ENCODE measurements at places on chromosomes 11 and 22.

DNA sequence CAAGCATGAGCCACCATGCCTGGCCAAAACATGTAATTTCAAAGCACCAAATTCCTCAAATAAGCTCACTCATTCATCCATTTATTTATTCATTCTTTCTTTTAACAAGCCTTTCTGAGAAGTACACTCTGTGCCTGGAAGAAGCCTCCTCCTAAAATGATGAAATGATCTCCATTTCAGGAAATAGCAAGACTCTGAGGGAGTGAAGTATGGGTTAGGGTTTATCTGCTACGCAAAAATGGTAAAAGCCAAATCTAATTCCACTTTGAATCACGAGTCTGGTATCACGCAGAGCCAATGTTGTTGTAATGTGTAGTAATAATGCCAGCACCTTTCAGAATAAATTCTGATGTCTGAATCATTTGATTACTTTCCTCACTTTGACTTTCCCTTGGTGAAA lies 1041.8 kb downstream of the LRRC4C start:
- no peak for DNase-seq

GRCh38 chr11:64086258-64087123 lies 50.8 kb downstream of the FLRT1 start:
- no peak for DNase-seq

DNA sequence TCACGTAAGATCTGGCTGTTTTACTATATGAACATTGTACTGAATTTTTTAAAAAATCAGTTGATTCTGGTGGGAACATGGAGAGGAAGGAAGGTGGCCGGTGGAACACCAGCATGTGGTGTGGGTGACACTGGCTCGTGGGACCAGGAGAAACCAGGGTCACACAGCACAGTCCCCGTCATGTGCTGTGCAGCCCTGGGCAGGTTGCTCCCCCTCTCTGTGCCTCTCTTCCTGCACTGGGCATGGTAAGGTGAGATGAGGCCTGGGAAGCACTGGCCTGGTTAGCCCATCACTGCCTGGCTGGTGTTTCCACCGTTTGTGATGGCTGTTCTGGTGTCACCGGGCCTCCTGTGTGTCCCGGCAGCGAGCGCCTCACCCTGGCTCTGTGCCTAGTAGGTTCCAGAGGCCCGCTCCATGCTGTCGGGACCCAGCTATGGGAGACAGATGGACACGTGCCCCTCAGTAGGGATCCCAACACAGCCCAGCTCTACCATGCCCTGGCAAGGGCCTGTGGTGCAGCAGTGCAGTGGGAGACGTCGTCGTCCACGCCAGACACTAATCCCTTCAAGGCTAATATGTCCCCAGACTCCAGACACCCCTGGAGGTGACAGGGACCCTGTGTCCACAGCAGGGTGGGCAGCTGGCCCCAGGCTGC lies 88.2 kb upstream of the LINC01488 start:
- DNase-seq = no peak

GRCh38 chr11:2443881-2444820 lies at the start of gene TRPM5:
Gene TRPM5 (minus strand): TSS chr11:2444514. CDS start chr11:2423036, 21,478 bp downstream.
- DNase-seq = peak; percentile 54

DNA sequence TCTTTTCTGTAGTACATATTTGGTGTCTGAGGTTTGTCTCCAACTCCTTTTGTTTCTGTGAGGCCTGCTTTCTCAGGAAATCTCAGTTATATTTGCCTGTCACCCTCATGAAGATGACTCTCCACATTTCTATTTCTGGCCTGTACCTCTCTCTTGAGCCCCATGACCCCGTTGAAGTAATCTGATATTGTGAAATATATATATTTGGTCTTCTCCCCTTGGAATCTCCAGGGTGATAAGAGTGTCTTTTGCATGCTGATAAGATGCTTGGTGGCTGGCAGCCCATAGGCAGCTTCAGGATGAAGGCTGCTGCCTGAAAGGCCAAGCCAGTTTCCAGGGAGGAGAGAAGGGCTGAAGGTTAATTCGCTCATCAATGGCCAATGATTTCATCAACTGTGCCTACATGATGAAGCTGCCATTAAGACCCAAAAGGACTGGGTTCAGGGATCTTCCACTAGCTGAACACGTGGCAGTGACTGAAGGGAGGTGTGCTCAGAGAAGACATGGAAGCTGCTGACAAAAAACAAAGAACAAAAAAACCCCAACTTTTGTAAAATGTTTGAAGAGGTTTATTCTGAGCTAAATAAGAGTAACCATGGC lies 67.4 kb downstream of the MICAL2 start:
- no peak for DNase-seq

GRCh38 chr11:62707277-62707861 lies at the start of the genes BSCL2 and GNG3:
Gene BSCL2 (minus strand): TSS chr11:62707424. CDS start chr11:62707195, 229 bp downstream.
Gene GNG3 (plus strand): TSS chr11:62707676. CDS start chr11:62708296, 620 bp downstream.
- no peak for DNase-seq

DNA sequence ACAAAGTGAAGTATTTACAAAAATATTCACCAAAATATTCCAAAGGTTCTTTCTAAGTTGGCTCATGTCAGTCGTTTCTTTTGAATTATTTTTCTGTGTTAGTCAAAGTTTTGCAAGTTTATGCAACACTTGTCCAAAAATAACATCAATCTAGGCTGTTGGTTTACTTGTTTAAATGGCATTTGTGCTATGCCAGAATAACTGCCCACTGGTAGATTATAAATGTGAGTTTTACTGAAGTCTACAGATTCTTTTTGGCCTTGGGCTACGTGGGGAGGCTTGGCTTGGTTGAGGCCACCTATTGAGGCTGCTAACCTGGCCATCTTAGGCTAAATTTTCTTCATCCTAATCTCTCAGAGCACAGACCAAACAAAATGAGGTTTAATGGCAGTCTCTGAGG lies 1091.9 kb upstream of the RAG2 start:
- DNase-seq = no peak

DNA sequence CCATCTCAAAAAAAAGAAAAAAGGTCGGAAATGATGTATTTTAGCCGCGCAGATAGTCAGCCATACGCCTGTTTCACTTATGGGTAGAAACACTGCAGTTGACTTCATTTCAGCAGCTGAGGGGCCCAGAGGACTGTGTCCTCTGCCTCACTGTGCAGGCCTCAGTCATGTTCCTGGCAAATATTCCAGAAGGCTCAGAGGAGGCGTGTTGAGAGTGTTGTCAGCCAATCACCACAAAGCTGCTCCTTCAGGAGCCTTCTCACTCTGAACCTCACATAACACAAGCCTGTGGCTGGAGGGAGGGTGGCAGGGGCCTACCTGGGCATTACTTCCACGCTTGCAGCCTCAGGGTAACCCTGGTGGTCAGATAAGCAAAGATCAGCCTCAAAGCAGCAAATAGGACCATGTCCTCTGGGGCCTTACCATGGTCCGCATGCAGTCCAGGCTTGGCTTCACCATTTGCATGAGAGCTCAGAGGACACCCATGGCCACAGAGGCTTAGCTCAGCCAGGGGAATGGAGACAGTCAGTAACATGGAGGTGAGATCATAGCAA lies 17.3 kb upstream of the TREH start:
- DNase-seq = no peak

DNA sequence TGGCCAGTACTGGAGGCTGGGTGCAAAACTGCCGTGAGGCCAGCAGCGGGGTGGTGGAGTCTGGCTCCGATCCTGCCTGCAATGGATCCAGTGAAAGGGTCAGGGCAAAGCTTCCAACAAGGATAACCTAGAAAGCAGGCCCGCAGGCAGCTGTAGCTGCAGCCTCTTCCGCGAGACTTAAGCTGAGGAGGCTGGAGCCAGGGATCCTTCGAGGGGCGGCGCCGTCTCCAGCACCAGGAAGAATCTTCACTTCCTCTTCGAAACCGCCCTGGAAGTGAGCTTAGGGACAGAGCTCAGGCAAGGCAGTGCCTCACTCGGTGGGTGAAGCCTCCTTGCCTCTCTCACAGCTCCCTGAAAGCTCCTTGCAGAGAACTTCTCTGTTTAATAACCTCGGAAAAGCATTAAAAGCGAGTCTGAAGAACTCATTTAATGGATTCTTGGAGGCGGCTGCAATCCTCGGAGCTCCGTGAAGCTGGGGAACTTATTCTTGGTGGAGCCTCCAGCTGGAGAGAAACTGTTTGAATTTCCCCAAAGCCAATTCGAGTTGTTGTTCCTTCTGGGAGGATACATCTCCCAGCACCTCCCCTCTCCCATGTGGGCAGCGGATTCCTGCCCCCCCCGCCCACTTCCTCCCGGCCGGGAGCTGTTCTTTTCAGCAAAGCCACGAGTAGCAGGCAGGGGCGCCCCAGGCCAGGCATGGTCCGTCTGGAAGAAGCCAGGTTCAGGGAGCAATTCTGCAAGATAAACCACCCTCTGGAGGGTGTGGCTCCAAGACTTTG lies 169.9 kb downstream of the CTTN start:
- DNase-seq = no peak

GRCh38 chr11:74710281-74710938 lies 20.8 kb downstream of the CHRDL2 start:
- no peak for DNase-seq

DNA sequence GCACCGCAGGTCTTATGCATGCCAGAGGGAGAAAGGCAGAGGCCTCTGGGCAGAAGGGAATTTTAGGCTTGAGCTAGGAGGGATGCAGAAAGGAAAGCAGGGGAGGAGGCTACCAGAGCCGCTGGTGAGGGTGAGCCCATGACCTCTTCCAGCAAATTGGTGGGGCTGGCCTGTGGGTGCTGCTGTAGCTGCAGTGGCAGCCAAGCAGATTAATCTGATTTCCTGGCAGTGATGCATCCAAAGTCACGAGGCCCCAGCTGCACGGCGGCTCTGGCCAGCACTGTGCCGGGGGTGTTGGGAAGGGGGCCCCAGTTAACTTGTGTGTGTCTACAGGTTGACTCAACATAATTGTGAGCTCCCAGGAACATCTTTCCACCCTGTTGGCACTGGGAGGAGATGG lies 41.4 kb upstream of the B3GAT1 start:
- DNase-seq = no peak

DNA sequence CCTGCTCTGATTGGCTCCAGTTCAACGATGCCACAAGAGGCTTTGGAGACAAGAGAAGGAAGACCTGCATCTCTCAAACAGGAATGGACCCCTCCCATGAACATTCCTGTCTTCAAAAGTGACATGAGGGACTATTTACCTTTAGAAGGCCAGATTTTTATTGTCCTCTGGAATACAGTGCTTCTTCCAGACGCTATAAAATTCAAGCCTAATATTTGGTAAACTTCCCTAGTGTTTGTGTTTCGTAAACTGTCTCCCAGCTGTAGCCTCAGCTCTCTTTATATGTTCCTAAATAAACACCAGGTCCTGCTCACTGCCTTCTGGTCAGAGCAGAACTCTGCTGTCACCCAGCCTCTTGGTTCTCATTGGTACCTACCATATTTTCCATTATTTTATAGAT lies 157.8 kb downstream of the CCDC34 start:
- no peak for DNase-seq

DNA sequence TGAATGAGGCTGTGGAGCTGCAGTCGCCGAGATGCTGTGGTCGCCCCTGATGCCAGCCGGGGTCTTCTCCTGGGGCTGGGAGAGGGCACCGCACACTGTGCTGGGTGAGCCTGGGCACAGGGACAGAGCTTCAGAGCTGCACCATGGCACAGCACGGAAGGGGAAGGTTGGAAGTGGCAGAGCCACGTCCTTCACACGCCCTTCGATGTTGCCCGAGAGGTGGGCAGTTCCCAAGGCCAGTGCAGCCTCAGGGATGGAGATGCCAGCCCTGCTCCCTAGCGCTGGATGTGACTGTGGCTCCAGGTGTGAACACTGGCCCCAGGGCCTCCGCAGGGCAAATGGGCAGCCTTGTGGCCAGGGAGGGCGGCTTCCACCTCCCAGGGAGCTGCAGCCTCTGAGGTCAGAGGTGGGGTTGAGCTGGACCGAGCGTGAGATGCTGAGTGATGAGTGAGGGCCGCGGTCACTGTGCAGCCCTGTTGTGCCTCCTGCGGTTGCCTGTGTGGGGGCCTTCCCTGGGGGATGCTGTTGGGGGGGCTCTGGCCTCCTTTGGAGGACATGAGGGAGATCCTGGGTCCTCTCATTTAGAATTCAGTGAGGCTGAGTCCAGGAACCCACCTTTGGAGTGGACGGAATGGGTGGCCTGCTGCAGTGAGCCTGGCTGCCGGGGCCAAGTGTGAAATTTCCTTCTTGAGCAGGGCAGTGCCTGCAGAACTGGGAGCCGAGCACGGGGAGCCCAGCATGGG lies 1090.0 kb downstream of the BRD1 start:
- DNase-seq = no peak
